ENCODE measurements at places on chromosomes 13 and 19.

- no peak for DNase-seq
These were observed 322.4 kb downstream of the OLFM4 start for GRCh38 chr13:53351021-53351420.

- no peak for DNase-seq
These were observed 290.4 kb downstream of the SLITRK6 start for GRCh38 chr13:85508683-85509329.

- no peak for DNase-seq
These were observed 855.7 kb downstream of the SLITRK5 start for GRCh38 chr13:88526853-88527215.

GRCh38 chr19:45769821-45770191 is 754 bp upstream of the SIX5 start:
- no peak for DNase-seq

DNA sequence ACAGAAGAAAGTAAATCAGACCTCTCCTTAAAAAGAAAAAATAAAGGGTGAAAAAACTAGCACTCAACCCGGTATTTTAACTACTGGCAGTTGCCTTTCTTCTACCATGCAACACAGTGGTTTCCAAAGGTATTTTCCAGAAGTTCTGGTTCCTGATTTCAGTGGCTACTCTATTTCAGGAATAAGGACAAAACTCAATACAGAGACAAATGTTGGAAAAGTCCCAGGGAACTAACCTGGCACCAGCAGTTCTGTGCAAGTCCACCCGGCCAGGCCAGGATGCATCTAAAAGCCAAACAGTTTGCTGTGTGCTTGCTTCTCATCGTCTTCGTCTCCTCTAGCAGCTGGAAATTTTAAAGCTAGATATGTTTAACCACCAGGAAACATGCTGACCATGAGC is 52.5 kb downstream of the FOXO1 start:
- no peak for DNase-seq

GRCh38 chr13:43333176-43333575 is 309.8 kb downstream of the DNAJC15 start:
- DNase-seq = no peak

DNA sequence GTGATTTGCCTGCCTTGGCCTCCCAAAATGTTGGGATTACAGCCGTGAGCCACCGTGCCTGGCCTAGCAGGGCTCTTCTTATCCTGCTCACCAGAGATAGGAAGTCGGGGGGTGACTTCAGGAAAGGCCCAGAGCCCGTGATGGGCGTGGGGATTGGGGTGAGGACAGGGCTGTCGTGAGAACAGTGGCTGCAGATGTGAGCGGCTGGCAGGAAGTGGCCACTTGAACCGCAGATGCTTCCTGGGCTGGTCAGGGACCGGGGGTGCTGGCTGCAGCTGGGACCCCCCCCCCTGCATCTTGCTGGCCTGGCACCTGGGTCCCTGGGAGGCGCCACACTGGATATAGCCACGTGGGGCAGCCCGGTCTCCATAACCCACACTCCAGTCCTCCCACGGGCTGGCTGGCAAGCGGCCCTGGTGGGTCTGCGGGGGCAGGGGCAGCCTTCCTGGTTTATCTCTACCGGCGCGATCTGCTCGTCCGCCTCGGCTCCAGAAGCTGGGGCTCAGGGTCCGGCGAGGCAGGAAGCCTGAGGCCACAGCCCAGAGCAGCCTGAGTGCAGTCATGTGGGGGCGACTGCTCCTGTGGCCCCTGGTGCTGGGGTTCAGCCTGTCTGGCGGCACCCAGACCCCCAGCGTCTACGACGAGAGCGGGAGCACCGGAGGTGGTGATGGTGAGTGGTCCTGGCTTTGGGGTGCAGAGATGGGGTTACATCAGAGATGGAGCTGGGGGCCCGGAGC is at the start of gene F2RL3:
Gene F2RL3, plus strand, starts transcription at position 371 of the 737 bp plus-strand sequence. Its CDS starts 191 bp downstream, at position 562.
- DNase-seq = peak; percentile 23

- DNase-seq = no peak
These were observed 10.6 kb downstream of the SLC15A1 start for GRCh38 chr13:98741741-98742435.

DNA sequence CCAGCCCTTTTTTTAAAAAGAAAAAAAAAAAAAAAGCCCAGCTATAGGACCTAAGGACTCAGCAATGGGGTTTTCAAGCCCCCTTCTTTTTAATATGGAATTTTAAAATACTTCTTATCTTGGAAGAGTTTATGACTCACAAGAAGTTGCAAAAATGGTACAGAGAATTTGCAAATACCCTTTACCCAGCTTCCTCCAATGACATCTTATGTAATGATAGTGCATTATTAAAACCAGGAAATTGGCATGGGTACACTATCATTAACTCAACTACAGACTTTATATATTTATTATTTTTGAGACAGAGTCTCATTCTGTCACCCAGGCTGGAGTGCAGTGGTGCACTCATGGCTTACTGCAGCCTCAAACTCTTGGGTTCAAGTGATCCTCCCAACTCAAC is 16.1 kb downstream of the TMEM38A start:
- DNase-seq = peak; percentile 17

GRCh38 chr19:15296841-15297415 is 35.4 kb downstream of the BRD4 start:
- no peak for DNase-seq

- DNase-seq = no peak
These were observed 101.8 kb downstream of the SPRY2 start for GRCh38 chr13:80239116-80239515.

- no peak for DNase-seq
These were observed 543 bp upstream of the FAM124A start for GRCh38 chr13:51221674-51222036.

GRCh38 chr13:75715601-75716523 is 79.7 kb downstream of the LMO7 start:
- DNase-seq = no peak

DNA sequence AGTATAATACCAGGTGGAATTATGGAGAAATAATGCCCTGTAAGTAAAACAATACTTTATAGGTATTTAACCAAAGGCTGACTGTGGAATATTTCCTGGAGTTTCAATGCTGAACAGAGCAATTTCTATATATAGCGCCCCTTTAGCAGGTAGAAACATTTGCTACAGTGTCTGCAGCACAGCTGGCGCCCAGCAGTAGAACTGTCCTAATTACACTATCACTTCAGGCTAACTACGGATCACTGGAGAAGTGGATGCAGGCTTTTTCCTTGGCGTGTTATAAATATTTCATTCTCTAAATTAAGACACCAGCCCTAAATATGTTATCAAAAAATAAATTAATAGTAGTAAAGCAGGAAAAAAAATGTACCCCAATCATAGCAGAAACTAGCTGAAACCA is 3.1 kb downstream of the SHISA2 start:
- no peak for DNase-seq

DNA sequence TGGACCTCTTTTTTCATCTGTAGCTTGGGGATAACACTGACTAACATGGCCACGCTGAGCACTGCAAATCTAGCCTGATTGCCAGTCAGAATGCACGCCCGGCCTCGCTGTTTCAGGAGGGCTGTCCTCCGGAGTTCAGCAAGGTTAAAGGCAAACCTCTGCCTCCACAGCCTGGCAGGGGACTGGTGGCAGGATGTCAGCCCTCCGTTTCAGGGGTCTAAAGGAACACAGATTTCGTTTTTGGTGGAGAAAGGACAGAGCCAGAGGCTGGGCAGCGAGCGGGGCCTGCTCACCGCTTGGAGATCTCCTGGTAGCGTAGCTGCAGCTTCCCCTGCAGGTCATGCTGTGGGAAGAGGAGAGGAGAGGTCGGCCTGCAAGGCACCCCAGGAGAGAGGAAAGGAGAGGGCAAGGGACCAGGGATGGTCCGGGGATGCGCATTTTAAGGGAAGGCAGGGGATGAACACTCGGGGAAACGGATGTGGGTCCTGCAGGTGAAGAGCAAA is 560 bp downstream of the NDUFA7 start:
- no peak for DNase-seq

- DNase-seq = no peak
These were observed 1679.9 kb downstream of the EFNB2 start for GRCh38 chr13:104855581-104855980.

DNA sequence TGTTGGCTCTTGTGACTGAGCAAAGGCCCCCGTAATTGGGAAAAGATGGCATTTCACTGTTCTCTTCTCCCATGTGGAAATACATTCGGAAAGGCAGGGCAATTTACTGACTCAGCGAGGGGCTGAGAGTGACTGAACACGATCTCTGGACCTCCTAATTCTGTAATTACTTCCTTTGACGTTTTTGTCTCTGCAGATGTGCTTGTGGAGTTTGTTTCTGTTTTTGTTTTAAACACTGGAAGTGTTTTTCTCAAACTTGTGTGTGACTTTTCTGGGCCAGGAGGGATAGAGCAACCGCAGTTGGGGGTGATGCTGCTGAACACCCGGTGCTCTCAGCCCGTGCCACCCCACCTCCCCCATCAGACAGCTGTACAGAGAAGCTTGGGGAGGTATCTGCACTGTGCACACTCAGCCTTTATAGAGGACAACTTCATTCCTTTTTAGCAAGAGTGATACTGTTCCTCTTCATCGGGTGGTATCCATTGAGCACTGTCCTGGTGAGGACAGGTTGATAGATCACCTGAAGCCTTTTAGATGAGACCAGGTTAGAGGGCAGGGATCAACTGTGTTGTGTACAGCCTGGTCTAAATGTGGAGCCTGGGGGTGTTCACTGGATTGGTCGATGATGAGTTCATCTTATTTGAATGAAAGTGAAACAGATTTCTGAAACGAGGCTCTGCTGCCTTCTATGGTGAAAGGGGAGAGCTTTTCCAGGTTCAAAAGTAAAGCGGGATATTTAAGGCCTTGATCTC is 117.4 kb downstream of the ESD start:
- no peak for DNase-seq

DNA sequence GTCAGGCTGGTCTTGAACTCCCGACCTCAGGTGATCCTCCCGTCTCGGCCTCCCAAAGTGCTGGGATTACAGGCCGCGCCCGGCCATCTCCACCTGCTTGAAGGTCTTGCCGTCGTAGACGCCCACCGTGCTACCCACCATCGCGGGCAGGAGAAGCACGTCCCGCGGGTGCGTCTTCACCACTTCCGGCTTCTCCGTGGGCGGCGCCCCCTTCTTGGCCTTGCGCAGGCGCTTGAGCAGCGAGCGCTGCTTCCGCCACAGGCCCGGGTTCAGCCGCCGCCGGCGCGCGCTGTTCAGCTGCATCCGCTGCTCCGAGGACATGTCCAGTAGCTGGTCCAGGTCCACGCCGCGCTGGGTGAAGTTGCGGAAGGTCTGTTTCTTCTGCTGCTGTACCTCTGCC is 21.6 kb downstream of the EFNA2 start:
- no peak for DNase-seq

DNA sequence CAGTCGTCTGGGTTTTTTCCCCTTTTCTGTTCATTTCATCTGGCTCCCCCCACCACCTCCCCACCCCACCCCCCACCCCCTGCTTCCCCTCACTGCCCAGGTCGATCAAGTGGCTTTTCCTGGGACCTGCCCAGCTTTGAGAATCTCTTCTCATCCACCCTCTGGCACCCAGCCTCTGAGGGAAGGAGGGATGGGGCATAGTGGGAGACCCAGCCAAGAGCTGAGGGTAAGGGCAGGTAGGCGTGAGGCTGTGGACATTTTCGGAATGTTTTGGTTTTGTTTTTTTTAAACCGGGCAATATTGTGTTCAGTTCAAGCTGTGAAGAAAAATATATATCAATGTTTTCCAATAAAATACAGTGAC is 9.3 kb downstream of the CALM3 start:
- DNase-seq = no peak

GRCh38 chr19:35330475-35330874 is 1.5 kb downstream of the CD22 start:
- no peak for DNase-seq

GRCh38 chr19:52981329-52981728 is 18.6 kb upstream of the ZNF816 start:
- DNase-seq = no peak

GRCh38 chr13:72205773-72206172 is 338.8 kb upstream of the DACH1 start:
- no peak for DNase-seq

- DNase-seq = no peak
These were observed 57.7 kb upstream of the NBEA start for GRCh38 chr13:34884366-34884765.

GRCh38 chr13:51292000-51292565 is 47.4 kb upstream of the SERPINE3 start:
- no peak for DNase-seq

DNA sequence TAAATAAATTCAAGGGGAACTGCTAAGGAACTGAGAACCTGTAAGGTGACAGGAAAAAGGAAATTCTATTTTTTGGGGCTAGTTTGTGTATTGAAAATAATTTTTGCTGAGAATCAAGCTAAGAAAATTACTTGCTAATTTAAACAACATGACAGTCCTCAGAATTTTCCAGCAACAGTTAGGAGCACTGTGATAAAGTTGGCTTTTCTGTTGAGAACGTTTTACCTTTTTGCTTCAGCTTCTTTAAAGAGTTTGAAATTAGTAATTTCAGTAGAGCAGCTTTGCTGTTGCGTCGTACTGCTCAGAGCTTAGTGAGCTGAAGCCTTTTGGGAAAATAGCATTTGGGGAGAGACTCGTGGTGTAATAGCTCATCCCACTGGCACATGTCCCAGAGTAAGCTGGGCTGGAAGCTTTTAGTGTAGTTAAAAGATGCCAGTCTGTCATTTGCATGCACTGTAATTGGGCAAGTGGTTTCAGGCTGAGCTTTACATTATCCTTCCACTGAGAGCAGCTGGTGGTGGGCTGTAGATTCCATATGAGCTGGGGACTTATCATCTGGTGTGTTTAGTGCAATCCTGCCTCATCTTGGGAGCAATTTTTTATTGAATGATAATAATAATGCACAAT is 69.8 kb downstream of the LRCH1 start:
- no peak for DNase-seq

DNA sequence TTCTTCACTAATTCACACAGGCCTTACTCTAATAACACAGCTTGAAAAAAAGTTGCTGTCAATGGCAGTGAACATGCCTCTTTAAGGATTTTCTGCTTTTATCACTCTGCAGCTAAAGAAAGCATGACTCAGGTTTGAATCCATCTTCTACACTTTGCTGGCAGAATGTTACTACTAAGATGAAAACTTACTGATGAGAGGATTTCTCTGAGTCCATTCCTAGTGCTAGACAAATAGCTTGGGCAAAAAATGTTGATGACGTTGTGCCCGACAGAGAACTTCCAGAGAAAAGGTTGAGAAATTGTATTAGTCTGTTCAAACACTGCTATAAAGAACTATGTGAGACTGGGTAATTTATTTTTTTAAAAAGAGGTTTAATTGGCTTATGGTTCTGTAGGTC is 572.0 kb downstream of the IRS2 start:
- no peak for DNase-seq

GRCh38 chr13:78160793-78161192 is 242.2 kb upstream of the EDNRB start:
- peak; percentile 100 for DNase-seq
